ENCODE measurements at places on chromosomes 11 and 22.

- DNase-seq = no peak
Measured at GRCh38 chr11:416051-416756, 1.4 kb upstream of the SIGIRR start.

DNA sequence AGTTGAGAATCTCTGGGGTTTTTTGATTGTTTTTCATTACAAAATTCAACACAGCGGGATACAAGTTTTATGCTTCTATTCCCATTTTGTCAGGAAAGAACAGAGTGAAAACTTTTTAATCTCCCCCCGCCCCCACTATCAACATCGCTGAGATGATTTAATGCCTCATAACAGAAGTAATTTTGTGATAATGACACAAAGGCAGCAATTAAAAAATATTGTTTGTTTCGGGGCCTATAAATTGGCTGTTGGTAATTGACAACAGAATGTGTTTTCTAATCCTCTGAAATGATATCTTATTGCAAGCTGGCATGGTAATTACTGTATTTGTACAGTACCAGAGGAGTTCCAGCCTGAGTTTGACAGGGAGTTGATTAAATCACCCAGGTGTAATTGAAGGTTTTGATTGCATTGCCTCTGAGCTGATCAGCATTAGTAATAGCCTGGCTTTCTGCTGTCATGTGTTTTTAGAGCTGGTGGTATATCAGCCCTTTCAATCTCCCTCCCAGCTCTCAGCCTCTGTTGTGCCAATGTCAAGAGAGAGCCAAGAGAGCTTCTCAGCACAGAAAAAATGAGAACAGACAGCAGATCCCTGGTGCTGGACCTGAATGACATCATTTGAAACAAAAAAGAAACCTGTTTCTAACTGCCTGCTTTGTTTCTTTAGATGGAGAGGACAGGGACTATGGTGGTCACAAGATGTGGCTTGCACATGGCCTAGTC lies 265.1 kb downstream of the FAM76B start:
- DNase-seq = no peak

GRCh38 chr22:43533156-43533530 lies 121.3 kb downstream of the MPPED1 start:
- DNase-seq = no peak

GRCh38 chr11:118485273-118485672 lies 42.0 kb upstream of the TTC36 start:
- DNase-seq = no peak

- DNase-seq = no peak
Measured at GRCh38 chr11:66072081-66072480, 2.0 kb downstream of the PACS1 start.

- peak; percentile 23 for DNase-seq
Measured at GRCh38 chr22:41382098-41382578, 396 bp downstream of the TEF start.

DNA sequence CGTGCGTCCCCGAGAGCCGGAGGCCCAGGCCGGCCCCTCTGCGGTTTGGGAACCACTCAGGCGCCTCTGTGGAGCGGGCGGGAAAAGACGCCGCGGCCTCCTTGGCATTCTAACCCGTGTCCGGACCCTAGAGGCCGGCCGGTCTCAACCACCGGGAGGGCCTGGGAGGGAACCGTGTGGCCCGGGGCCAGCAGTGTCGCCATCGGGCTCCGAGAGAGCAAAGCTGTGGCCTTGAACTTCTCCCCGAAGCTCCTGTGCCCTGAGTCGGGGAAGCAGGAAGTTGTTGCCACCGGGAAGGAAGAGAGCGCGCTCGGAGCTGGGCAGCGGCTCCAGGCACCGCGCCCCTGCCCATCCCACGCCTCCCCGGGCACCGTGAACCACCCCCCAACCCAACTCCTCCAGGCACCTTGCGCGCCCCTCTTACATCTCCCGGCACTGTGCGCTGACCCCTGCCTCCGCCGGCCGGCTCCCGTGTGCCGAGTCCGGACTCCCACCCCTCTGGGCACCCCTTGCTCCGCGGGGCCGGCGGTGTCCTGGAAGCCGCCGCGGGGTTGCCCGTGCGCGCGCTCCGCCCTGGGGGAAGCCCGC lies 80.0 kb upstream of the PPARA start:
- no peak for DNase-seq

GRCh38 chr22:45454275-45454674 lies 40.8 kb downstream of the RIBC2 start:
- no peak for DNase-seq

GRCh38 chr11:73384872-73385689 lies 8.9 kb downstream of the RELT start:
- DNase-seq = no peak

- no peak for DNase-seq
Measured at GRCh38 chr22:43992331-43992821, 31.7 kb upstream of the PARVB start.

- DNase-seq = no peak
Measured at GRCh38 chr11:92048415-92048814, 176.2 kb upstream of the FAT3 start.

Data from stimulated activated CD4-positive, alpha-beta T cell treated with anti-CD3 and anti-CD28 coated beads, TNF-alpha, amount 100 ng/mL, for 24 hours (primary cell).